Jurkat, Clone E6-1 (cell line): ENCODE measurements at places on chromosomes 13 and 19.

GRCh38 chr13:37274569-37275497 is 169.4 kb upstream of the CSNK1A1L start:
- DNase-seq: no peak

DNA sequence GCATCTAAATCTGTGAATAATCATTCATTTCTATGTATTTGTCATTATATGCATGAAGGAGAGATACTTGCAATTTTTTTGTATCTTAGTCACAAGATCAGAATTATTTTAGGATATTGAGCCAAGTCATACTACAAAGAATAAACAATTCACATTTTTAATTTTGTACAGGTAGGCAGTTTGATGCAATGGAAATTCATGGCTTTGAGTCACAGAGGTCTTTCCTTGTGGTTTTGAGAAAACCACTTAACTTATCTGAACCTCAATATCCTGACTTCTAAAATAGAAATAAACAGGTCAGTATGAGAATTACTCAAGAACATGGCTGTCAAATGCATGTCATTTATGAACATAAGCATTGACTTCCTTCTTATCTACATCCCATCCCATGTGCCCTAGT is 221.4 kb upstream of the SLC10A2 start:
- no peak for DNase-seq

GRCh38 chr19:14770136-14770535 is 8.2 kb downstream of the ADGRE2 start:
- DNase-seq: no peak

DNA sequence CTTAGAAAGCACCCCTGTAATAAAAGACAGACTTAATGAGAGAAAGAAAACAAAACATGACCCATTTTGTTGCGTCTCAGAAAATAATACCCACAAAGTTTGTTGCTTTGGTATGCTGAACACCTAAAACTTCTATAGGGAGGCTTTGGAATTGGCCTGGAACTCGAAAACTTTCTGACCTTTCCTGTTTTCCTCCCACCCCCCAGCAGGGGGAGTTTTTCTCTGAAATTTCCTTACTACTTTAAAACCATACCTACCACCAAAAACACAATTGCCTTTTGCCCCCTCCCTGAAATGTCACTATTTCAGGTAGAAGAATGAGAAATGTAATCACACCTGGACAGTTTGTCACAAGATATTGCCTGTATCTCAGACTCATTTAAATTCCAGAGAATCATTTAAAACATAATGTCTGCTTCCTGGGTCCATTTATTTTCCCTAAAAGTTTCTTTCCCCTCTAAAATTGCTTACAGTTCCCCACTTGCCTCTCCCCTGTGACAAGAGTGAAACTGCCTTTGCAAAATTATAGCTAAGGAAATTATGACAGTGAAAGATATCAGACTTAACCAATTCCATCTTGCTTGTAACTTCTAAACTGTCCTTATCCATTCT is 2700.2 kb downstream of the PCDH9 start:
- peak; percentile 5 for DNase-seq

- DNase-seq: no peak
Measured at GRCh38 chr13:34411894-34412293, 530.2 kb upstream of the NBEA start.

- DNase-seq: no peak
Measured at GRCh38 chr19:51466723-51467122, 8.5 kb upstream of the SIGLEC8 start.

GRCh38 chr13:51797664-51798488 is 6.1 kb downstream of the DHRS12 start:
- DNase-seq: peak; percentile 64

DNA sequence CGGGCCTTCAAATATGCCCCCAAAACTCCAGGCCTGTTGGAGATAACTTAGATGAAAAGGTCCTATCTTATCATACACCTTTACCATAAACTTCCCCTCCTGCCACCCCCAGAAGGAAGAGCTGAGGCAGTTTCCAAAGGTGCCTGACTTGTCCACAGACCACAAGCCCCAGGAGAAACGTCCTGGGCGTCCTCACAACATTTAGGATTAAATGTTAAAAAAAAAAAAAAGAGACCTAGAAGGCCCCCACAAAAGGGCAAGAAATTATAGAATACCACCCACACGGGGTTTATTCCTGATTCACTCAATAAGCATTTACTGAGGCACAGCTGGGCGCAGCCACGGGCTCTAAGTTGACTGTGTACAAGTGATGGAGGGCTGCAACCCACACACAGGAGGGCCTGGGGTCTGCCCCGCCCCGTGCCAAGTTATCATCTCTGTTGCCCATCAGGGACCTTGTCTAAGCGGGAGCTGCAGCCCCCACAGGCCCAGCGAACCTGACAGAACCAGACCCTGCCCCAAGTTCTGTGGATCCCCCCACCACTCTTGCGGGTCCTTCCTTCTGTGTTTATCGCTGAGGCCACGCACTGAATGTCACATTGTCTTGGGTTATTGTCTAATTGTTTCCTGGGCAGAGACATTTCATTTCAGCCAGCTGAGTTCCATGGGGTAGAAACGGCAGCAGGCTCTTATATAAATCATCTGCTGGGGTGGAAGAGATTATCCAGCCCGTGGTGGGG is 83.0 kb upstream of the TM9SF2 start:
- peak; percentile 46 for DNase-seq

- DNase-seq: no peak
Measured at GRCh38 chr13:33445476-33445875, 159.9 kb upstream of the STARD13 start.

- no peak for DNase-seq
Measured at GRCh38 chr19:2952953-2953481, 8.2 kb upstream of the ZNF77 start.

DNA sequence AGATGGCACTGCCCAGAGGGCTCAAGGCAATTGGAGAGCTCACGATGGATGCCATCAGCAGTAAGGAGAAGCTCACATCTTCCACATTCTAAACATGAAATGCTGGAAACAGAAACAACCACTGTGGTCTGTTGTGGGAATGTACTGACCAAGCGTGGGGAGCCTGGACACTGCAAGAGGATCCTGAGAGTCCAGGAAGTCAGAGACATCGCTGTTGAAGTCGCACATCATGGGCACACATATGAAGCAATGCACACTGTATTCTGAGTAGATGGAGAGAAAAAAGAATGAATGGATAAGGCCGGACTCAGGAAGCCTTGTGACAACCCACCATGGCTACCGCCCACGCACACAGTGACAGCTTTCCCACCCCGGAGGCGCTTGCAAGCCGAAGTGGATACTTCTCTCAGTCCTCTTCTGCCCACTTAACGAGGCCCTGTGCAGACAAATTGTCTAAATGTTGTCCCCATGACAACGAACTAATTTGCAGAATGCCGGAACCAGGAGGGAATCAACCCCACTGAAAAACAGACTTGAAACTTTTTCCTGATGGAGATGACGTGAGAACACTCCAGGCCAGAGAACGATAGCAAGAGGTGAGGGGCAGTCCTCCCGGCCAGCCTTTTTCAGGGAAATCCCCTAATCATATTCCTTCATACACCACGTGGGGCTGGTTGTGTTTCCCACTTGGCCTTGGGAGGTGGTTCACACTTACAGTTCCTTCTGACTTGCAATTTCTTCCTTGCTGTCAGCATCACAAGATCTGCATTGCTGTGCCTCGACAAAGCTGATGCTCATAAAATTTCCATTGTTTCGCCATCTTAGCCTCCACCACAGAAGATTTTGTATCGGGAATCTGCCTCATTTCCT is 109.6 kb upstream of the SERP2 start:
- DNase-seq: no peak

- peak; percentile 89 for DNase-seq
Measured at GRCh38 chr19:10836479-10837330, 693 bp upstream of the TMED1 start.

GRCh38 chr13:67235265-67235664 is 5.1 kb upstream of the PCDH9 start:
- no peak for DNase-seq

- peak; percentile 54 for DNase-seq
Measured at GRCh38 chr19:2883686-2884439, 16.7 kb downstream of the ZNF556 start.

DNA sequence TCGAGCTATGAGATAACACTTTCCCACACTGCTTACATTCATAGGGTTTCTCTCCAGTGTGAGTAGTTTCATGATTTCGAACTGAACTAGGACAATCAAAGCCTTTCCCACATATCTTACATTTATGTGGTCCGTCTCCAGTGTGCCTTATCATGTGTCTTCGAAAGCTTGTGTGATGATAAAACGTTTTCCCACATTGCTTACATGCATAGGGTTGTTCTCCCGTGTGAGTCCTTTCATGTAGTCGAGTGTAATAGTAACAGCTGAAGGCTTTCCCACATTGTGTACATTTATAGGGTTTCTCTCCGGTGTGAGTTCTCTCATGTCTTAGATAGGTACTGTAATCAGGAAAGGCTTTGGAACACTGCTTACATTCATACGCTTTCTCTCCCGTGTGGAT is 16.3 kb downstream of the ZNF823 start:
- no peak for DNase-seq

DNA sequence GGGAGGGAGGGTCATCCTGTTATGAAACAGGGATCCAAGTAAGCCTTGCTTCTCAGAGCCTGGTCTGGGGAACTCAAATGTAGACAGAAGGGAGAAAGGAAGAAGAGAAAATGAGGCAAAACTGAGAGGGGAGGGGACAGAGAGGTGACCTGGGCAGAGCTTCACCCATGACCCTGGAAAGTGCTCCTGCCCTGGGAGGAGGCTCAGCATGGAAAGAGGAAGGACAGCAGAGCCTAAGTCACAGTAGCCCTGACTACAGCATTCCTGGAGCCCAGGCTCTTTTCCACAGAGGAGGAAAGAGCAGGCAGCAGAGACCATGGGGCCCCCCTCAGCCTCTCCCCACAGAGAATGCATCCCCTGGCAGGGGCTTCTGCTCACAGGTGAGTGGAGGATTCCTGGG is at the start of gene CEACAM3:
TSS of gene CEACAM3 (plus strand) at position 226 of the 400 bp plus-strand sequence. CDS start at position 317, 91 bp downstream.
- no peak for DNase-seq

DNA sequence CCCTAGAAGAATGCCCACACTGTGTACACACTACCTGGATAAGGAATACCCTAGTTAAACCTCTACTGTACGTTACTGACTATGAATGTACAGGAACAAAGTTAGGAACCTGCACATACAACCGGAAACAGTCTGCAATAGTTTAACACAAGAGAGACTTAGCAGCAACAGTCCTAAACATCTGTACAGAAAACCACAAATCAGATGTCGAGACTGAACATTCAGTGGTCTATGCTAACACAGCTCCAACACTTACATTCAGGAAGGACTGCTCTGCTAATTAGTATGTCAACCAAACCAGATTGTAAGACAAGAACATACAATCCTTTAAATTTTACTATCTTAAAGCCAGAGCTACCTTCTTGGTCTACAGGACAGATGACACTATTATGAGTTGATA is 104.9 kb downstream of the ZNF429 start:
- peak; percentile 92 for DNase-seq

GRCh38 chr13:53238261-53238660 is 209.6 kb downstream of the OLFM4 start:
- no peak for DNase-seq

GRCh38 chr19:46383846-46384245 is 29.5 kb downstream of the CCDC8 start:
- no peak for DNase-seq

DNA sequence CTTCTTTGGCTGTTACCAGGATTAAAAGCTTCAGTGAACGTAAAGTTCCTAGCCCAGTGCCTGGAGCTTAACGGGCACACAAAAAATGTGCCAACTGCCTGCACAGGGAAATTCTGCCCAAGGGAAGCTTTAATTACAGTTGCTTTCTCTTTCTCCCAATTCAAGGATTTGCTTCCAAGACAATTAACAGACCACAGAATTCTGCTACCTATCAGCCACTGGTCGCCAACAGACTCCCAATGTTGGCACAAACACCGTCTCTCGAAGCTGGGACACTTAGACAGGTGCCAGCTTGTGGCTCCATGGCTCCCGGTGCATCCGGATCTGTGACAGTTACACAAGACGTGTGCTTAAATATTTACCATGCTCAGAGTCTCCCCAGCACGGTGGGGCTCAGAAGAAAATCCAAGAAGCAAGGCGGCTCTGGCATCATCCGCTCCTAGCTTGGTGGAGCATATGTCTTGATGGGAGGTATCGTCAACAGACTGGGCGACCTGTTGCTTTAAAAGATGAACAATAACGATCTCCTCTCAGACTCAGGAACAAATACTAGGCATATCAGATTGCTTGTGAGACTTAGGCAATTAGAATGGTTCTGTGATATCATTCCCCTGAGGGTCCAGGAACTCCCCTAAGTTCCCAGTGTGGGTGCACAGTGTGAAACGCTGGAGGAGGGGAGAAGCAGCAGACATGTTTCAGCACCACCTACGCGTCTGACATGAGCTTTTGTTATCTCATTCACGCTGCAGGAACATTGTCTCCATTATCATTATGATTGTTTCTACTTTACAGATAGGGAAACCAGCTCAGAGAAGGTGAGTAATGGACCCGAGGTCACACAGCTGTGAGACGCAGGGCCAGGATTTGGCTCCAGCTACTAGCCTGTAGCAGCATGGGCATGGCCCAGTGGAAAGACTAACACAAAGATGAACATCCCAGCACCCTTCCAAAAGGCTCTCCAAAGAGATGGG is 61.6 kb downstream of the ALOX5AP start:
- DNase-seq: no peak

DNA sequence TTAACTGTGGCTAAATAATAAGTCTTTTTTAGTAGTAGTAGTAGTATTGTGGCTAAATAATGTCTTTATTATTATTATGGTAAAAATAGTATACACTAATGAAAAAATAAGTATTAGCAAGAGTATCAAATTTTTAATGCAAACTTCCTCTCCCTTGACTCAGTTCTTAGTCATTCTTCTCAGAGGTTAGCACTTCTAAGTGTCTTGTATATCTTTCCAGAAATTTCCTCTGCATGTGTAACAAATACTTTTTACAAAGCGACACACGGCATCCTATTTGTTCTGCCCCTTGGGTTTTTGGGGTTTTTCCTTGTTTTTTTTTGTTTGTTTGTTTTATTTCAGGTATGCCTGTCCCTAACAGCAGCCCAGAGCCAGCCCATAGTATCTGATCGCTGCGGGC is 20.9 kb downstream of the SIN3B start:
- no peak for DNase-seq

GRCh38 chr13:59261928-59262488 is 901.7 kb downstream of the DIAPH3 start:
- peak; percentile 9 for DNase-seq

- no peak for DNase-seq
Measured at GRCh38 chr13:20294497-20294896, 62.4 kb upstream of the GJB6 start.

DNA sequence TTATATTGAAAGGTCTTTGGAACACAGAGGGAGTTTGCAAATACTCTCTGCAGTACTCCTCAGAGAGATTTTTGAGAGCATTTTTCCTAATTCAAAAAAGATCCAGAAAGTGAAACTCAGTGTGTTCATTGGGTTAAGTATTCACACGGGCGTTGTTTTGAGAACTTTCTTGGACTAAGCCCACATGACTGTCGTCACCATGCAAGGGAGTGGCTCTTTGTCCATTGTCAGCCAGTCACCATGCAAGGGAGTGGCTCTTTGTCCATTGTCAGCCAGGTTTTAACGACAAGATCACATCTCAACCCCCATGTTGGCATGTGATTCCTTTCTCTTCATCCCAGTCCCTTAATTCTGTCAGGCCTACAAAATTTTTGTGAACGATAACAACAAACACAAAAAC is 81.2 kb upstream of the STK24 start:
- no peak for DNase-seq

GRCh38 chr19:4368128-4368820 is 24.9 kb downstream of the MPND start:
- DNase-seq: no peak

GRCh38 chr19:51572410-51572809 is 1.3 kb downstream of the ZNF175 start:
- no peak for DNase-seq
